T47D (cell line): ENCODE measurements at places on chromosomes 13 and 19.
A peak's percentile ranks its signal among the peaks of the same experiment; 100 is the strongest.

DNA sequence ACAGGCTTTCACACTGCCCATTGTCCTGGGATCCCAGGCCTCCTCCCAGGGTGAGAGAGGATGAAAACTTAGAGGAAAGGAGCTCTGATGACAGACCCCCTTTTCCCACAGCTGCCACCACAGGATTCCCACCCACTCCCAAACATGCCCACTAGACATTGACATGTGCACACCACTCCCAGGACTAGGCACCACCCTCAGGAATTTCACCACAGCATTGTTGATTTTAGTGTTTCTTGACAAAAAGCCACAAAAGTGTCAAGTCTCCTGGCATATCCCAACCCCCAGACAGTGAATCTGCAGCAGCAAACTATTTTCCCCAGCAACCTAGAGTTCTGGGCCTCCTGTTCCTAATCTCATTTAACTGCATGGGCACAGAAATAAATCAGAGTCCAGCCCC lies 10.1 kb downstream of the ZNF714 start:
- DNase-seq = no peak

- no peak for DNase-seq
These were observed 699 bp downstream of the MEGF8 start for GRCh38 chr19:42325896-42326771.

DNA sequence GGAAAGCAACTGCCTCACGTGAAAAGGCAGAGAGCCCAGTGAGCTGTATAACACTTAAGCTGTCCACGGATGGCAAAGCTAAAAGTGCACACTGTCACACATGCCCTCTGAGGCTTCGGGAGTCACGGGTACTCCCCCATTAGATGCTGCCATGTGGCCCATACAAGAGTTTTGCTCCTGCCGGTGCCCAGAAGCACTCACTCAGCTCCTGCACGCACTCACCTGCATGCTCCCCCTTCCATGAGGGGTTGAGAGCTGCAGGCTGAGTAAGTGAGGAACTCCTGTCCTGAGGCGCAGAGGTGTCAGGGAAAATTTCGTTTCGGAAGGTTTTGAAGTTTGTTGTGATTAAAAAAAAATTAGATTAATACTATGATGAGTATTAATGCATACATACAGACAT lies 939.2 kb upstream of the ATXN8OS start:
- DNase-seq = no peak

- DNase-seq = no peak
These were observed 29.6 kb upstream of the EEF1AKMT1 start for GRCh38 chr13:20803180-20803965.

- peak; percentile 15 for DNase-seq
These were observed 195.1 kb downstream of the NDFIP2 start for GRCh38 chr13:79675931-79676660.

DNA sequence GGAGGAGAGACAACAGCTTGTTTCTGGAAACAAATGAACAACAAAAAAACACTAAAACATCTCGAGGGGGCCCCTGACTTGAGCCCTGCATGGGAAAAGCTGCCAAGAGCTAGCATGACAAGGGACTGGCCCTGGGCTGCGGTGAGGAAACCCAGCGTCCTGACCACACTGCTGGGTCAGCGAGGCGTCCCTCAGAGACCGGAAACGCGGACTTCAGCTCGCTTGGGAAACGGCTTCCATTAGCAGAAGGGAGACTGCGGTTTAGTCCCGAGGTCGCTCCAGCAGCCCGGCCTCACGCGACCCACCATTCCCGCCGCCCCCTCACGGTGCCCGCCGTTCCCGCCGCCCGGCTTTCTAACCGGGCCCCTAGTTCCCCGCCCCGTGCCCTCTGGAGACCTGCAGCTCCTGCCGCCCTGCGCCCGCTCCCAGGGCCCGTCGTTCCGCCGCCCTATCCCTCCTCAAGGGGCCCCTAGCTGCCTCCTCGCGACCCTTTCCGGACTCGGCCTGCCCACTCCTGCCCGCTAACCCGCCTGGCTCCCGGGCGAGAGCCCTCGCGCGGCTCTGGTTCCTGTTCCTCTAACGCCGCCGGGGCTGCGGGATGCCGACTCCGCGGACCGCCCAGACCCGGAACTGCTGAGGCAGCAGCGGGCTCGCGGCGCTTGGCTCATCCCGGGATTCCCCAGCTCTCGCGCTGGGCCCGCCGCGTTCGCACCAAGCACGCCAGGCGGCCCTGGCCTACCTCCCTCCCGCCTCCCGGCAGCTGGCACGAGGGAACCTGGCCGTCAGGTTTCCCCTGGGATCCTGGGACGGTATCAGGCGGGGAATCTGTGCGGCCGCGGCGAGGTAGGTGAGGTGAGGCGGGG lies at the start of gene CCDC122:
Gene CCDC122, minus strand, starts transcription at position 849 of the 863 bp plus-strand sequence. CDS start 10,364 bp downstream, outside the sequence.
- peak; percentile 79 for DNase-seq

GRCh38 chr19:18194554-18195238 lies 1.7 kb downstream of the MPV17L2 start:
- DNase-seq = peak; percentile 36

DNA sequence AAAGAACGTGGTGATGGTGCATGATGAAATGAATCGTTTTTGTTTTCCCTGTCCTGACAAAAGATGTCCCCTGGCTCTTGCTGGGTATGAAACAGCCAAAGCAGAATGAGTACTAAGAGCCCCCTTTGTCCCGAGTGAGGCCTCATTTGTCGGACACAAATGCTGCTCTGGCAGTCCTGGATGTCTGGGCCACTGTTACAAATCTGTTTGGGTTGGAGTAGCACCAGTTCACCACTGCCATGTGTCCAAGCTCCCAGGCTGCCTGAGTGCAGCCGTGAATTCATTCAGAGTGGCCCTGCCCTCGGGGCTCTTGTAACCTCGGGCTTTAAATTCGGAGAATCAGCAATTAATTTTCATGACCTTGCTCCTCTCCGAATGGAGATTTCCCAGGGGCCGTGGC lies 182.4 kb downstream of the NUFIP1 start:
- no peak for DNase-seq

- DNase-seq = no peak
These were observed 38.2 kb downstream of the IGFL2 start for GRCh38 chr19:46186101-46186716.

- no peak for DNase-seq
These were observed 1.1 kb downstream of the CLN5 start for GRCh38 chr13:76993021-76993420.

GRCh38 chr19:29544656-29545360 lies 19.0 kb downstream of the VSTM2B start:
- DNase-seq = no peak

DNA sequence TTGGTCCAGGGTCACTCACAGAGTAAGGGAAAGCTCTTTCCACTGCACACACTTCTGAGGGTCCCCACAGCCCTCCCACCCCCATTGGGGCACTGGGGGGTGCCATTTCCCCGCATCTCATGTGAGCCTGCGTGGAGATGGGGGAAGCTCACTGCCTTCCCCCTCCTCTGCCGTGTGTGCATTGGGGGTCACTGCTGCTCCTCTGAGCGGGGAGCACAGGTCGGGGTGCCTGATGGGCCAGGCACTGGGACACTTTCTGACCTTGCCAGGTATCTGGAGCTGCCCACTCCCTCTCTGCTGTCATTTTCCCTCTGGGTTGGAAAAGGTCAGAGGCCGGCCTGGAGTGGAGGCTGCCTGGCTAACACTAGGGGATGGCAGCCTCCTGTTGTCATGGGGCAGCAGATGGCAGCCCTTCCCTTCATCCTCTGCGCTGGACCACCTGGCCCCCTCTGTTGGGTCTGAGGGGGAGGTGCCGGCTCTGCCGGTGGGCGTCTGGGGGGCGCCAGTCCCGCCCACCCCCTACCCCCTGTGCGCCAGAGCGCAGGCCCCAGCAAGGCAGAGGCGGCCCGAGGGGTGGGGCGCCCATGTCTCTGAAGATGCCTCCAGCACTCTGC lies 9.1 kb downstream of the SSBP4 start:
- no peak for DNase-seq

- no peak for DNase-seq
These were observed 224.4 kb upstream of the HTR2A start for GRCh38 chr13:47121092-47121763.

GRCh38 chr13:95185851-95186250 lies 115.4 kb downstream of the ABCC4 start:
- no peak for DNase-seq
